ENCODE measurements at places on chromosomes 4 and X.

DNA sequence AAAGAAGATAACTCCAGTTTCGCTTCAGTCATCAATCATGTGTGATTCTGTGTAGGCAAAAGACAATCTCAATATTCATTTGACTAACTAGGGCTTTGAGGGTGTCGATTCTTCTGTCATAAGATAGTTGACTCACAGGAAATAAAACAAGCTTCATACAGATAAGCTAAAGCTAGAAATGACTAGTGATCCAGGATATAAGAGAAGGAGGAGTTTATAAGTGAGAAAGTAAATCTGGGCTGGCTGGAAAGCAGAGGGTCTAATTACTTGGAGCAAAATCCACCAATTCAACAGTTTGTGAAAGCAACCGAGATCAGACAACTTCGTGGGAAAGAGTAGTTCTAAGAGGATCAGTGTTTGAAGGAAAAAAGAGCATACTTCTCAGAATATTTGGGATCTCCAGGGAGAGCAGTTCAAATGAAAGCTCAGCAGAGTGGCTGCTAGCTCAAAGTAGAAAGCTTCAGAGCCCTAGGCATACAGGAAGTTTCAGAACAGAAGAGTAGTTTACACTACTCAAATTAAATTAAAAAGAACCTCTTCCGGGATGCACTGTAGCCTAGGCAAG lies 429.3 kb downstream of the INPP4B start:
- DNase-seq, result no peak

DNA sequence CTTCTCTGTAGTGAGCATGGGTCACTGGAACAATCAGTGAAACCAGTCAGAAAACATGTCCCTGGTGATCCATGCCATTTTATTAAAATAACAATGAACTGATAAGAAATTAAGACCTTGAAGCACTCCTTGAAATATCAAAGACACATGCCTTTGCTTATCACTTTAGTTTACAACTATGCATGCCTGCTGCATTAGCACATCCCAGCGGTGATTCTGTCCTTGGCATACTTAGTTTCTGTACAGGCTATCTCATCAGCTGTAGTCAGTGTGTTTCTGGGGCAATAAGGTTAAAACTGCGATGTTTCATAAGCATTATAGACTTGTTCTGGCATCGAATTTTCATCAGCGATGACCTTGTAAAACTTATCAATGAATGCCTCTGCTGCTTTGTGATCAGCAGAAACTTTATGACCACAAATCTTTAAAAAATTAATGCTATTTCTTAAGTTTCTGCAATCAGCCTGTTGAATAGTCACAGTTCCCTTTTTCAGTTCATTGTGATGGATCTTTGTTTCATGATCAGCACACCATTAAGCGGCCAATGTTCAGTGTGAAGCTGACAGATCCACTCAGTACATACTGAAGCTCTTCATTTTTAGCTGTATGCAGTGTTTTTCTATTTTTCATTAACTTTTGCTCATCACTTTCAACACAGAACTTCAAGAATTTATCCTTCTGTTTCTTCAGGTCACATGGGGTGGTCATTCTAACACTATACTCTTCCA lies 150.5 kb downstream of the RNF150 start:
- DNase-seq, result no peak

DNA sequence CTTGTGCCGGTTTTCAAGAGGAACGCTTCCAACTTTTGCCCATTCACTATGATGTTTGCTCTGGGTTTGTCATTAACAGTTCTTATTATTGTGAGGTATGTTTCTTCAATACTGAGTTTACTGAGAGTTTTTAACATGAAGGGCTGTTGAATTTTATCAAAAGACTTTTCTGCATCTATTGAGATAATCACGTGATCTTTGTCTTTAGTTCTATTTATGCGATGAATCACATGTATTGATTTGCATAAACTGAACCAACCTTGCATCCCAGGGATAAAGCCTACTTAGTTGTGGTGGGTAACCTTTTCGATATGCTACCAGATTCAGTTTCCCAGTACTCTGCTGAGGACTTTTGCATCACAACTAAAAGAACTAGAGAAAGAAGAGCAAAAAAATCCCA lies 318.0 kb downstream of the GASK1B start:
- no peak for DNase-seq

DNA sequence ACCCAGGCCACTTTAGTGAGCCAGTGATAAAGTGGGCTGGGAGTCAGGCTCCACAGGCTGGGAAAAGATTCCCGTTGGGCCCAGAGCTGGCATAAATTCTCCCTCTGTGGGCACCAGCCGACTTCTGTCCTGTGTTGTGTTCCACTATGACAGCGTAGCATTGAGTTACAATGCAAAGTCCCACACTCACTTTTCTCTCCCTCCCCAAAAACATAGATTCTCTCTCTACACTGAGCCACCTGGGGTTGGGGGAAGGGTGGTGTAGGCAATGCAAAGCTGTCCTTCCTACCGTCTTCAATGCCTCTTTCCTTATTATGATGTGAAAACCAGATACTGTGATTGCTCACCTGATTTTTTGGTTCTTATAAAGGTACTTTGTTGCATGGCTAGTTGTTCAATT lies 566.2 kb downstream of the RAPGEF2 start:
- no peak for DNase-seq

GRCh38 chrX:67546496-67547423 lies 2.9 kb downstream of the AR start:
- peak; percentile 1 for DNase-seq

GRCh38 chrX:154719132-154719675 lies 31.7 kb downstream of the GAB3 start:
- peak; percentile 50 for DNase-seq

DNA sequence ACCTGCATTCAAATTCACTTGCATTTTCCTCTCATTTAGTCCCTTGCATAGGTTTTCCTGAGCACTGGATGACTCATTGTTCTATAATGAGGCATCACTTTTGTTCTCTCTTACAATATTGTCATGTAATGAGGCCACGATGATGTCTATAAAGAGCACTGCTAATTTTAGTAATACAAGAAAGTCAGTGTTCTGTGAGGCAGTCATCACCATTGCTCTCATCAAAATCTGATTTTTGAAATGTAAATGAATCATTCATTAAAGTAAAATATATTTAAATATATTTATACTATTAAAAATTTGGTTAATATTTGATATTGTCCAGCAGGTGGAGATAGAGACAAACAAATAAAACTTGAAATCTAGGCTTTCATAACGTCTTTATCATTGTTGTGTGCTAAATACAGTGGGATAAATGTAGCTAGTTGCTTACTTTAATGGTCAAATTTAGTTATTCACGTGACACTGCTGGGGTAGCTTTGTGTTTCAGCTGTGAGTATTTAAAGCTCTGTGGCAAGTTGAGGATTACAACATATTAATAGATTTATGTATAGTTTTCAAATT lies 15.4 kb downstream of the HMGB2 start:
- peak; percentile 76 for DNase-seq

GRCh38 chr4:76458825-76459224 lies 23.8 kb downstream of the SHROOM3 start:
- DNase-seq, result no peak

DNA sequence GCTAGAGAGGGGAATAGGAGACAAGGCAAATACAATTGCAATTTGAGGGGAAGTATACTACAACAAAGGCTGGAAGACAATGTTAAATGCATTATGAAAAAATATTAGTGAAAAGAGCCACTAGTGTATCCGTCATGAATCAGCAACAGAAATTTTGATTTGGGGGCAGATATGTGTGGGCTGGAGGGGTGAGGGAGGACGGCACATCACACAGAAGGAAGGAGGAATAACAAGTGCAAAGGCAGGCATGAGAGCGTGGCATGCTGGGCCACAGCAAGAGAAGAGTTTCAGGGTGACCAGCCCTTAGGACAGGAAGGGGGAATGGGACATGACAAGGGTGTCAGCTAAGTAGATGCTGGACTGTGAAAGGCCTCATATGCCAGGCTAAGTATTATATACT lies 63.7 kb upstream of the NAP1L5 start:
- DNase-seq, result no peak

- DNase-seq, result no peak
Observed at GRCh38 chr4:118318931-118319330, 33.9 kb downstream of the PRSS12 start.

- DNase-seq, result peak; percentile 1
Observed at GRCh38 chrX:131067846-131068745, 9.9 kb downstream of the ARHGAP36 start.

GRCh38 chrX:47198687-47199080 lies 5.1 kb downstream of the UBA1 start:
- no peak for DNase-seq

DNA sequence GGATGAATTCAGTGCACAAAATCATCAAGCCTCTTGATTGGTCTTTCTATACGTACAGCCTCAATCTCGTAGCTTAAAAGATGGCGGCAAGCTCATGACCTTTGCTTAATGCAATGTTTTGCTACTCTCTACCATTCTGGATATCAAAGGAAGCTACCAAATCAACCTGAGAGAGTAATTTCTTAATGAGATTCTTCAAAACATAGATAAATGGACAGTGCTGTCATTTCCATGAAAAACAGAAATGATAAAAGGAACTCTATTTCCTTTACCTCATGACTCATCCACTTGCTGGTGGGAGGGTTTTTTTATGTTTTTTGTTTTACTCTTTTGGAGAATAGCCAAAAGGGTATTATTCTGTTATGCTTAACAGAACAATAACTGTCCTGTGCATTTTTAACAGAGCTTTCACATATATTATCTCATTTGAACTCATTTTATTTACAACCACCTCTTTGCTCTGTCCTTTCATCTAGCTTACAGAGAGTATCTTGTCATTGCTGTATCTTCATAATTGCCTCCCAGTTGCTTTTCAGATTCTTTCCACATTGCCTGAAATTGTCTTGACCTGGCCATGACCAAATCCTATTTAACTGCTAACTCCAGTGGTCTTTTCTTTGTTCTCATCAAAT lies 138.6 kb upstream of the GPR101 start:
- DNase-seq, result no peak

- no peak for DNase-seq
Observed at GRCh38 chr4:108346818-108347210, 178.1 kb upstream of the LEF1 start.

DNA sequence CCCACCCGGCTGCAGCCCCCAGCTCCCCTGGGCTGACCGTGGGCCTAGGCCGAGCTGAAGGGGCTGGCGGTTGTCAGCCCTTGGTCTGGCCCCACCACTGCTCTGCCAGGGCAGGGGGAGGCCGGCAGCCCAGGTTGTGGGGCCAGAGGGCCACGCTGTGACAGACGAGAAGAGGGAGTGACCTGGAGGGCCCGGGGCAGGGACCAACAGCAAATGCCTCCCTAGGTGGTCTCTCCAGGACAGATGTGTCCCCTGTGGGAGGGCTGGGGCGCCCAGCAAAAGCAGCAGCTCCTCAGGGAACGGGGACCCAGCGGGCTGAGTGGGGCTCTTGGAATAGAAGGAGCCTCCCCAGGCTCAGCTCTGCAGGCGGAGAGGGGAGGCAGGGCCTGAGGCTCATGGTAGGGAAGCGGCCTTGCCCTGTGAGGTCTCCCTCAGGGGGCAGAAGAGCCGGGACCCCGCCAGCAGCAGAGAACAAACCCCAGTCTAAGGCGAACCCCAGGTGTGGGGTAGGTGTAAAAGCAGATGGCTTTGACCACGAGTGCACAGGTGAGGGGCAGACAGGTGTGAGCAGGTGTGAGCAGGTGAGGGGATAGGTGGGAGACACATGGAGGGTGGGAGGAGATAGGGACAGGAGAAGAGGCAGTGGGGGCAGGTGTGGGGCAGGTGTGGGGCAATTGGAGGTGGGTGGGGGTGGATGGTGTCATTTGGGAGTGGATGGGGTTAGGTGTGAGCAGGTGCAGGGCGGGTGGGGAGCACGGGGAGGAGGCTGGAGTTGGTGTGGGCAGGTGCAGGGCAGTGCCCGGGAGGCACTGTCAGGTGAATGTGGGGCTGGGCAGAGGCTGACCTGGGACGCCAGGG lies 34.1 kb upstream of the SPON2 start:
- DNase-seq, result no peak

- DNase-seq, result no peak
Observed at GRCh38 chr4:22312113-22312512, 203.8 kb downstream of the ADGRA3 start.

DNA sequence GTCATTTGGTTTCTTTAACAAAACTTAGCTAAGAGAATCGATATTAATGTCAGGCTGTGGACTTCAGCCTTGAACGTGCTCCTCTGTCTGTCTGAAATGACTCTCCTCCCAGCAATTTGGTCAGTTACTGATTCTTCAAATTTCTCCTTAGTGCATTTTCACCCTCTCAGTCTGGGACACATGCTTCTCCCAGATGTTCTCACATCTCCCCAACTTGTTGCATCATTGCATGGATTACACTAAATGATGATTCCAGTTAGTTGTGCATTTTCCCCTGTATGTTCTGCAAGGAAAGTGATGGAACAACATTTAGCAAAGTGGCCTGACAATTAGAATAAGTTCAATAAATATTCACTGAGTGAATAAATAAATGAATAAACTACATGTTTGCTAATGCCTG lies 94.4 kb downstream of the NLGN4X start:
- DNase-seq, result no peak

GRCh38 chr4:142406917-142407501 lies 439.1 kb downstream of the INPP4B start:
- peak; percentile 57 for DNase-seq

DNA sequence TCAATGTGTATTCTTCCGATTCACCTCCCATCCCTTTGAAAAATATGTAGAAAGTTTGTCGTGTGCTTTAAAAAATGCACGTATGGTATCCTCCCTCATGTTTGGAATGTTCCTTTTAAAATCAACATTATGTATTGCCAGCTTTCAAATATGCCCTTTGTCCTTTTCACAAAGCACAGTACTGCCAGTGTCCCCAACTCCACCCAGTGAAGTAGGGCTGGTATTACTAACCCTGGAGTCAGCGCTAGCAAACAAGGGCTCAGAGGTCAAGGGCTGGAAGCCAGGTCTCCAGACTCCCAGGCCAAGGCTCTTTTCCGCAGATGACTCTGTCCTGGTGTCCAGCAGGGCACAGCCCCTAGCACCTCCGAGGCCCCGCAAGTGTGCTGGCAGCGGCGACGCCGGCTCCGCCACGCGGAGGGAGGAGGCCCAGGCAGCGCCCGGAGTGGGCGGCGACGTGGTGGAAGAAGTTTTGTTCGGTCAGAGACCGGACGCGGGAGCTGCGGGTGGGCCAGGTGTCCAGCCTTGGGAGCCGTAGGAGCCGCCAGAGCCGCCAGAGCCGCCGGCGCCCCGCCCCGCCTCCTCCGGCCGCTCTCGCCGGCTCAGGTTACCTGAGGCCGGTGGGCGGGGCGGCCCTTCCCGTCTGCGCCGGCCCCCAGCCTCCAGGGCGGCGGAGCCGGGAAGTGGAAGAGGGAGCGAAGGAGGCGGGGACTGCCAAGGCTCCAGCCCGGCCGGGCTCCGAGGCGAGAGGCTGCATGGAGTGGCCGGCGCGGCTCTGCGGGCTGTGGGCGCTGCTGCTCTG lies at the start of gene IL13RA1:
IL13RA1 (plus strand) TSS at position 720 of the 799 bp plus-strand sequence; CDS start at position 753, 33 bp downstream.
- peak; percentile 44 for DNase-seq

DNA sequence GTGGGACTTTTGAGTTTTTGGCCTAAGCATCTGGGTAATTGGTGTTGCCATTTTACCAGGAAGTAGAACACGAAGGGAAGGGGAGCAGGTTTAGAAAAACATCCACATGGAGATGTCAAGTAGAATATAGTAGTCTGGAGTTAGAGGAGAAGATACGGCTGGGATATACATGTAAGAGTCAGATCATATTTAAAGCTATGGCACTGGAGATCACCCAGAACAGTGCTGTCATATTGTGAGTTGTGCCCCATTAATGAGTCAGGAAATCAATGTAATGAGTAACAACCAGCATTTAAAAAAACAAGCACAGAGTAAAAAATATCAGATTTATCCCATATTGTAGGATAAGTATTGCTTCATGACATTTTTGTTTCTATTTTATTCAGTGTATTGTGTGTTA lies 4.2 kb downstream of the GSTCD start:
- DNase-seq, result no peak

- DNase-seq, result peak; percentile 43
Observed at GRCh38 chr4:90293320-90293719, 166.1 kb downstream of the CCSER1 start.
